ENCODE measurements at places on chromosomes 5 and 9. TPM values are rescaled to one million over a fixed set of nuclear protein-coding genes. Genes with fewer than 3 reads are reported as not detected.
A peak's percentile ranks its signal among the peaks of the same experiment; 100 is the strongest.

- no peak for DNase-seq
These were observed 258.7 kb upstream of the ARRDC3 start for GRCh38 chr5:91641730-91642350.

- DNase-seq, result no peak
These were observed 79.2 kb downstream of the ZNF354C start for GRCh38 chr5:179139111-179139935.

GRCh38 chr5:20359377-20359776, 371.4 kb upstream of the CDH18 start:
- no peak for DNase-seq

- peak; percentile 67 for DNase-seq
These were observed 115.3 kb upstream of the BNC2 start for GRCh38 chr9:16985559-16986348.

- DNase-seq, result peak; percentile 13
These were observed 137.8 kb downstream of the CEP120 start for GRCh38 chr5:123285122-123286023.

- peak; percentile 60 for DNase-seq
These were observed 48.8 kb downstream of the SLC1A3 start for GRCh38 chr5:36655161-36655560.

DNA sequence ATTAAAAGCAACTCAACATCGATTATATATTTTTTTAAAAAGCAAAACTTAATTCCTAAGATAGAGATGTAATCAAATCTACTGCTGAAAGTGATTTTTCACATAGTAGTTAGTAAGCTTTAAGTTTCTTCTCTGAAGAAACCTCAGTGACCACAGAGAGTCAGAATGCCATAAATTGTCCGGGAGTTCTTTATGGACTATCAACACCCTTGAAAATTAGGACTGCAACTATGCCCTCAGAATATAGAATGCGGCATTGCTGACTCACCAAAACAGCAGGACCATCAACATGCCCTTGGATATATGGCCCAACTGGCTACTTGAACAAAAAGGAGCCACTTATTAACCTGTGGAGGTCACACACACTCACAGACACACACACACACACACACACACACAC, 228.9 kb upstream of the SNX2 start:
- no peak for DNase-seq

PLPPR1 gene
- total RNA-seq, result not detected

DDX46 gene
- total RNA-seq, result 27.5 TPM

ZMYND19 gene
- 8.8 TPM for total RNA-seq

Measured in right cardiac atrium (tissue), 5 donors.